Astrocyte (in vitro differentiated cells and primary cell): ENCODE measurements at places on chromosomes 2 and 18. TPM values are rescaled to one million over a fixed set of nuclear protein-coding genes. Genes with fewer than 3 reads are reported as not detected.

DNA sequence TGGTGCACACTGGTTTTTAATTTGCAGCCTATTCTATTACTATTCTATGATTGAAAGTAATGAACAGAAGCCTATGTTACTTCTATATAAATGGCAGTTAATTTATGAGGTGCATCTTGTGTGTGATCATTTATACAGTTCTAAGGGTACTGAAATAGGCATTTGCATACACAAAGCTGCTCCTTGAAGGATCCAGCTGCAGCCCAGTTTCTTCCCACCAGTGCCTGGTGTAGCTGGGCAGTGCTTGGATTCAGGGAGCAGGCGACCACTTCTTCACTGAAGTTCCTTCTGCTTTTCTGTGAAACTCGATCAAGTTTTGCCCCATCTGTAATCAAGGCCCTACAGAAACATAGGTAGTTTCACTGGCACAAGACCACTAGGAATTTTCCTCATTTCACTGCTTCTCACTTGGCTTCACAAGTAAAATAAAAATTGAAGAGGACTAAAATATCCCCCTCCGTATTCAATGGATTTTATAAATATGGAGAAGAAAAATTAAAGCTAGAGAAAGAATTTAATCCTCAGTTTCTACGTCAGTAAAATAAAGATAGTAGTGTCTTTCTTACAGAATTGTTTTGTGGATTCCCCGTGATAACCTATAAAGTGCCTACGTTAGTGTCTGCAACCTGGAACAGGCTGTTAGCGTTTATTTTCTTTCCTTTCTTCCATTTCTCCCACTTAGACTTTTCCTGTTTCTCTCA is 1.7 kb upstream of the LPIN2 start:
- no peak for DNase-seq

ZNF396 gene
- 1.3 and 1.4 TPM in 2 replicates for total RNA-seq

GRCh38 chr18:76496194-76496890 is 1.3 kb upstream of the ZNF516 start:
- peak; percentile 75 for DNase-seq

- DNase-seq: peak; percentile 29
These were observed 99.7 kb downstream of the ICA1L start for GRCh38 chr2:202771741-202772460.

DNA sequence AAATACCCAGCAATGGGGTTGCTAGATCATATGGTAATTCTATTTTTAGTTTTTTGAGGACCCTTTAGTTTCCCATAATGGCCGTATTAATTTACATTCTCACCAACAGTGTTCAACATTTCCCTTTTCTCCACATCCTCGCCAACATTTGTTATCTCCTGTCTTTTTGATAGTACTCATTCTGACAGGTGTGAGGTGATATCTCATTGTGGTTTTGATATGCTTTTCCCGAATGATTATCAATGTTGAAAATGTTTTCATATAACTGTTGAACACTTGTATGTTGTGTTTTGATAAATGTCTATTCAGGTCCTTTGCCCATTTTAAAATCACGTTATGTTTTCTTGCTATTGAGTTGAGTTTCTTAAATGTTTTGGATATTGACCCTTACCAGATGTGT is 5.8 kb upstream of the RIF1 start:
- no peak for DNase-seq

TMEM37 gene
- 1.6 and 3.3 TPM in 2 replicates for total RNA-seq

TLX2 gene
- not detected in 2 replicates for total RNA-seq

DNPEP gene
- total RNA-seq: 44.8 and 53.9 TPM in 2 replicates

ATP8B1 gene
- 6.9 and 10.4 TPM in 2 replicates for total RNA-seq

DNA sequence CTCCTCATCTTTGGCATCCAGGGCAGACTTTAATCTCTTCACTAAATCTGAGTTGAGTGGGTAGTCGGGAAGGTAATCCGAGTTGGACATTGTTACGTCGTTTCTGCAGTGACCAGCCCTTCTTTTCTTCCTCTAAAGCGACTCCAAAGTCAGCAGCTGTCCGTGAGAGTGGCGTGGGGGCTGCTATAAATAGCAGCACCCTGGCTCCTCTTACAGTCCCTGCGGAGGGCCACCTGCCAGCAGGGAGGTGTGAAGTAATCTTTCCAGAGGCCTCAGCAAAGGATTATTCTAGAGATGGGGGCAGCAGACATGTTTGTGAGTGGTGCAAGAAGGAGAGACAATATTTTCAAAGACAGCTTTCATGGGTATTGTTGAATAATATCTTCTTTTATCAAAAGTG is at the start of gene ASB18:
Gene ASB18, minus strand, starts transcription at position 151 of the 400 bp plus-strand sequence. Its CDS starts 61 bp downstream, at position 90.
- no peak for DNase-seq

GRCh38 chr2:102357937-102358336 is 2.3 kb downstream of the IL18R1 start:
- no peak for DNase-seq

GPR35 gene
- total RNA-seq: 0.72 and 0.82 TPM in 2 replicates

CNTNAP5 gene
- total RNA-seq: 0.30 TPM in 1 of 2 replicates, not detected in the other

C2orf92 gene
- total RNA-seq: 8.5 and 15.3 TPM in 2 replicates

DNA sequence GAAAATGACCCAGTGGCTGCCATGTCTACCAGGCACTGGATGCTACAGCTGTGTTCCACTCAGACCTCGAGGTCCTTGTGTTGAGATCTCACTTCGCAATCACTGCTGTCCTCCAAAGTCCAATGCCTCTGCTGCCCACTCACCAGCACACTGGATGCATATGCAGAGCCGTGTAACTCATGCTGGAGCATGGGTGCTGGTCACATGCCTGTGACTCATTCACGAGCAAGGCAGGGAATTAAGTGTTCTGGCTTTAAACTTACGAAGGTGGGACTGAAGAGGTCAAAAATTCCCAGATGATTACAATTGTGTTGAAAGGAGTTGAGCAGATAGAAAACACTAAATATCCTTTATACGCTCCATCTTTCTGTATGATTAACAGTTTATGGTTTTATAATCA is 417.5 kb downstream of the NUP35 start:
- peak; percentile 49 for DNase-seq

DNA sequence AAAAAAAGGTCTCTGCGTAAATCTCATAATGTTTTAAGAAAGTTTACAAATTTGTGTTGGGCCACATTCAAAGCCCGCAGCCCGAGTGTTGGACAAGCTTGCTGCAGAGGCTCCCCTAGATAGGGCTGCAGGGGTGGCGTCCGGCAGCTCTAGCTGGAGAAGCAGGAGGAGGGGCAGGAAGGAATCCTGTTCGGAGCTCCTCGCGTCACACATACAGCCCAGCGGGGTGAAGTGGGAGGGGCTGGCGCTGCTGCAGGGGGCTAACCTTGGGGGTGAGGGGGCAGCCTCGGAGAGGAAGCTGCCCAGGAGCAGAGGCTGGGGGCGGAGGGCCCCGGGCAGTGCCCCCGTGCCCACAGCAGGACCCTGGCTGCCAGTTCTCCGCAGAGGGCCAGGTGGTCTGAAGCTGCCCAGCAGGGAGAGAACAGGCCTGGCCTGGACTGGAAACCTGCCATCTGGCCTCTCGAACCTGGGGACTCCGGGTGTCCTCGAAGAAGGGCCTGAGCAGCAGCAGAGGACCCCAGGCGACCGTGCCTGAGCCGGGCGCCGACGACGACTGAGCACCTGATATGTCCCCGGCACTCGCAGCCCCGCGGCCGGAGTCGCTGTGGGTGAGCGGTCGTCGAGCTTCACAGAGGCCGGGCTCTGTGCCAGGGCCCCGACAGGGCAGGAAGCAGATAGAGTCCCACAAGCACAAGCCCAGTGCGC is 2.6 kb upstream of the GPR35 start:
- no peak for DNase-seq

- no peak for DNase-seq
These were observed 64.7 kb downstream of the EMILIN2 start for GRCh38 chr18:2911533-2911932.

- no peak for DNase-seq
These were observed 6.6 kb upstream of the TUBB6 start for GRCh38 chr18:12301263-12302005.

TMSB10 gene
- total RNA-seq: 2,866 and 3,439 TPM in 2 replicates

GLB1L gene
- 2.7 and 4.6 TPM in 2 replicates for total RNA-seq

- DNase-seq: no peak
These were observed 385.8 kb downstream of the ZEB2 start for GRCh38 chr2:144133936-144134665.

DNA sequence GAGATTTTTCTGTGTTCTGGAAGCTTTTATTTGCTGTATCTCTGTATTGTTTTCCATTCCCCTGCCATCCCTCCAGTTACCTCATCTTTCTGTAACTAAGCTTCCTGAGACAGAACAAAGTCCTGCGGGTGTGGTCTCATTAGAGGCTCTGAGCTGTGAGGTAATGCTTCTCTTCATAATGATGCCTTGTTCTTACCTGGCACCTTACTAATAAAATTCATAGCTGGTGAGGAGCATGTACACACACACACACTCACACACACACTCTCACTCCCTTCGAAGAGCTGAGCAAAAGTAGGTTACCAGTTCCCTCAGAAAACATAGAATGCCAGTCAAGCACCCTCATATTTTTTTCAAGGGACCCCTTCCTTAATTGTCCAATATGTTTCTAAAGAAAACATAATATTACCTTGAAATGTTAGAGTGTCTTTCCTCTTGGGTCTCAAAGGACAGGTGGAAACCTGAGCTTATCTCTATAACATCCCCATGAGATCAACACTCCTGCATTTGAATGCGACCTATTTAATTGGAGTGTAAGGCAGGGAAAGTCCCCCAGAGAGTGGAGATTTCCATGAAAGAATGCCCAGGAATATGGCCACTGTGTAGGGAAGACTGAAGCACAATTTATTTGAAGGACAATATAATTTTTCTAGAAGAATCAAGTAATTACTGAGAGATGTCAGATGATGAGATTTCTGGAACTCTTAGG is 161.6 kb upstream of the NCK2 start:
- no peak for DNase-seq

- DNase-seq: no peak
These were observed 123.2 kb upstream of the RPRM start for GRCh38 chr2:153601812-153602211.

DNA sequence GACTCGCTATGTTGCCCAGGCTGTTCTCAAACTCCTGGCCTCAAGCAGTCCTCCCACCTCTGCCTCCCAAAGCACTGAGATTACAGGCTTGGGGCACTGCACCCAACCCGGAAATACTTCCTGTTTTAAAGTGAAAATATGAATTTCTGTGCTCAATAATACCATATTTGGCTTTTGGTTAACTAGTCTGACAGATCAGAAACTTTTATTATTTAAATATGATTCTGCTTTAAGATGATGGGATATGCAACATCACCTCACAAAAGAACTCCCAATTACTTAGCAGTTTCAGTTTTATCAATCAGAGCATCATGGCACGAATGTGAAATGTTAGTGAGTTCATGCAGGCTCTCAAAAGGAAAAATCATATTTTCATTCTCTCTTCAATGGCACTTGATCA is 120.6 kb downstream of the PTRHD1 start:
- DNase-seq: no peak

- no peak for DNase-seq
These were observed 134.2 kb downstream of the RIF1 start for GRCh38 chr2:151543876-151544275.

DNA sequence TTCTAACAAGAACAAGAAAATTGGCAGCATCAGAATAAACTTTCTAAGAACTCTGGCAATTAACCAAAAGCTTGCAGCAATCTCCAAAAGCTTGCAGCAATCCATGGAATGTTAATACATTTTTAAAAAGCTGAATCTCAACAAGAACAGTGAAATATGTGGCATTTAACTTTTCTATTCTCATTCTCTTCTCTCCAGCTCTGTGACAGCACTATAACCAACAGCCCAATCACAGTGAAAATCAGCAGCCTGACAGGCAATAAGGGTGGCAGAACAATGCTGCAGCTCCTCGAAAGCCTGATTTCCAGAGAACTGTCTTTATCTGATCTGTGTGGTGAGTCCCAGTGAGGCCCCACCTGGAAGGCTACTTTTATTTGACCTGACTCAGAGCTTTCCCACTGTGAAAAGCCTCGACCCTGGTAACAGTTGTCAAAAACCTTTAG is 60.0 kb downstream of the TMEM131 start:
- DNase-seq: peak; percentile 61

DNA sequence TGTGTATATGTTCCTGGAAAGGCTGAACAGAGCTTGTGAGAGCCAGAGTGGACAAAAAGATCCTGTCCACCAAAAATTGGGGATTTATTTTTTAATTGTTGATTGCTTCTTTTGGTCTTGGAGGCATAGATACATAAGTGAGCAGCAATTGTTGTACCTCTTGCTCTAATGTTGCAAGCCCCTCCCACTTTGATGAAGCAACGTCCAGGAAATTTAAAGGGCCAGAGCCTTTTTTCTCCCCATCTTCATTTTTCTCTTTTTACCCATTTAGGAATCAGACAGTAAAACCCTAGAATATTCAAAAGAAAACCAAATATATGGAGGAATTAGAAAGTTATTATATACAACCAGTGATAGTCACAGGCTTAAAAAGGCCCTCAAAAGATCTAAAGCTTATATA is 871.8 kb upstream of the NRXN1 start:
- DNase-seq: no peak

ITGA6 gene
- total RNA-seq: 21.1 and 35.3 TPM in 2 replicates

GRCh38 chr2:197266477-197266876 is 44.1 kb downstream of the ANKRD44 start:
- DNase-seq: no peak

SEMA4C gene
- total RNA-seq: 30.7 and 32.8 TPM in 2 replicates

- no peak for DNase-seq
These were observed 4.4 kb downstream of the ANKRD44 start for GRCh38 chr2:197306024-197306695.

- no peak for DNase-seq
These were observed 3.3 kb downstream of the MYCN start for GRCh38 chr2:15943378-15944280.

- DNase-seq: no peak
These were observed at the start of gene ANKRD53 for GRCh38 chr2:70978341-70979179. ANKRD53 (plus strand) TSS chr2:70978630; CDS start chr2:70978646, 16 bp downstream.

DNA sequence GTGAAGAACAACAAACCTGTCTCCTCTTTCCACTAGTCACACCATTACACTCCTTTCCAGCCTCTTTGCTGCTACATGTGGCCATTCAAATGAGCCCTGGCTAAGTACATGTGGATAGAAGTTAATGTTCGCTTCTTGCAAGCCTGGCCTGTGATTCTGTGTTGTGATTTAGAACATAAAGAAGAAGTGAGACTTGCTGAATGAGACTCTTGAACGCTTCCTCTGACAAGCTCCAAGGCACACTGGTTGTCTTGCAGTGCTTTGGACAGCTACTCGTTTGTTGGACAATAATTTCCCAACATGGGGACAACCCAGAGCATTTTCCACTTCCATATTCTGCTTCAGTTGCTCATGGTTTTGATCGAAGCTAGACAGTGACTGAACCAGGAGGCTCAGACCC is 57.3 kb downstream of the CCDC74A start:
- no peak for DNase-seq

UGT1A9 gene
- total RNA-seq: not detected in 2 replicates

FBLN7 gene
- not detected in 2 replicates for total RNA-seq

- DNase-seq: no peak
These were observed 81.4 kb upstream of the GATA6 start for GRCh38 chr18:22088029-22088428.

DNA sequence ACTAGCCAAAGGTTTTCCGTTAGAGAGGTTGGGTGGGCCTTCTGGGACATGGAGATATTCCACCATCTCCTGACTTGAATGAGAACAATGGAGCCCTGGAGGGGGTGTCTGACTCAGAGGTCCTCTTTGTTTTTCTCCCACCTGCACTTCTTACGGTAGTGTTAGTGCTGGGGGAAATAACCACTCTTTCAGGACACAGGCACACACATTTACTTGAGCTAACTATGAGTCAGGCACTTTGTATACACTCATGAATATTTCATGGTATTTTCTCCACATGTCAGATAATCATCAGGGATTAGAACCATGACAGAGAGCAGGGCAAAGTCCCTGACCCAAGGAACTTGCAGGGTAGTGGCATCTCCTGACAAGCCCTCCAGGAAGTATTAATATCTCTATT is 439.1 kb downstream of the TSN start:
- DNase-seq: no peak

ATP6V1C2 gene
- 0.14 TPM in 1 of 2 replicates, not detected in the other for total RNA-seq

MYCN gene
- total RNA-seq: 2.1 and 2.6 TPM in 2 replicates

SNTG2 gene
- 1.9 TPM in 2 replicates for total RNA-seq
